Activated CD8-positive, alpha-beta T cell treated with anti-CD3 and anti-CD28 coated beads, Interleukin-2, amount 10 ng/mL, durations not matched to agents 7 days and 5 days (primary cell): ENCODE measurements at places on chromosomes 3 and 15. TPM values are rescaled to one million over a fixed set of nuclear protein-coding genes. Genes with fewer than 3 reads are reported as not detected.

GRCh38 chr3:128334766-128335165 lies 131.9 kb downstream of the DNAJB8 start:
- DNase-seq, result no peak

DNA sequence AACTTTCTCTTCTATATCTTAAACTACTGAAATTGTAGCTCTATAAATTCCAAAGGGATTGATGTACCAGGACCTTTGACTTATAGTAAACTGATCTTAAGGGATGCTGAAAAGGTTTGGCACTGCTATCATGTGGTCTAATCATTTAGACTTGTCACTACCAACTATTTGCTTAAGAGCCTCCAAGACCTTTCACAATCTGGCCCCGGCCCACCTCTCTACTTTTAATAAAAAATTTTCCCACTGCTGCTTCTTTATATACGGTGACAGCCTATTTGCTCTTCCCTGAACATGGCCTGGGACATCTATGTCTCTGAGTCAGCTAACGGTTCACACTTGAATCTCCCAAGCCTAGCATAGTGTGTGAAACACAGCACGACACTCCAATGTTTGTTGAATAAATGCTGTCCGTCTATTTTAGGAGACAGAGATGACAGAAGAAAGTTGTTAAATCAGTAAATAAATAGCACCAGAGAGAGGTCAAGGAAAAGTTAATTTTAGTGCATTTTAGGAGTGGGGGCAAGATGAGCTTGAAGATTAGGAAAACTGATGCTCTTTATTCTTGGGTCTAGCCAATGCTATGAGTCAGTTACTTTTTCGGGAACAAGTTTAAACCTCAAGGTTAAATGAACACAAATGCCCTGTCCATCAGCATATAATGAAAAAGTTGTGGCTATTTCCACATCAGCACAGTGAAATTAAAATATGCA lies 212.9 kb downstream of the TIGIT start:
- no peak for DNase-seq

GAP43 gene
- not detected for total RNA-seq

DAZL gene
- not detected for total RNA-seq

GRCh38 chr3:16056217-16056616 lies 118.3 kb upstream of the GALNT15 start:
- no peak for DNase-seq

DNA sequence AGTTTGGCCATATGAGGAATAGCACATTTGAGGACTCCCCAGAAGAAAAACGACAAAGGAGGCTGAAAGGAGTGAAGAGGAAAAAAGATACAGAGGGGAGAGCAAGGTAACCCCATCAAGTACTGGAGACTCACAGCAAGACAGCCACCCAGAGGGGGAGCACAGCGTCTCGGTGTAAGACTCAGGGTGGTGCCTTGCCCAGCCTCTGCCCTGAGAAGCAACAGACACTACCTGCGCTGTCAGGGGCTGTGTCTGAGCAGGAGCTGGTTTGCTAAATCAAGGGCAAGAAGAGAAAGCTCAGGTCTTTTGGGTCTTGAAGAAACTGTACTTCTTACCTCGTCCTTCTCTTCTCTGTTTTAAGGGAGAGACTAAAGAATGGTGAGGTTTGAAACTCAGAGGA lies 27.9 kb downstream of the FBXO45 start:
- DNase-seq, result no peak

- no peak for DNase-seq
Measured at GRCh38 chr15:91863621-91864255, 10.2 kb downstream of the SLCO3A1 start.

GRCh38 chr3:106820726-106821362 lies 556.4 kb upstream of the CCDC54 start:
- no peak for DNase-seq

PPP2R3A gene
- 0.05 TPM for total RNA-seq

GRCh38 chr3:48851407-48851806 lies 3.7 kb upstream of the PRKAR2A start:
- no peak for DNase-seq

- peak; percentile 92 for DNase-seq
Measured at GRCh38 chr3:52144034-52144795, 10.0 kb downstream of the POC1A start.

DNA sequence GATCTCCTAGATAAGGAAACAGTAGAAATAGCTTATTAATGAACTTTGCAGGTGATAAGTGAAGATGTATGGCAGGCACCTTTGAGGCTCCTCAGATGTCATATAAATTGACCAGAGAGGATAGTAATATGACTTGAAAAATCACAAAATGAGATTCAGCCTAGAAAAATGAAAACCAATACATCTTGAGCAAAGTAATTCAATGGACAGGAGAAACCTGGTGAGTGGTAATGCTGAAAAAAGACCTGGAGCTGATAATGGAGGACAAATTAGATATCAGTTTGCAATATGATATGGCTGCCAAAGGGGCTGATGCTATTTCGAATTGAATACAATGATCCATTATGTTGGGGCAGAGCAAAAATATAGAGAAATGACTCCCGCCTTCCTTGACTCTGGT lies 103.9 kb downstream of the LSAMP start:
- no peak for DNase-seq
